ENCODE measurements at places on chromosomes 6 and 20.

GRCh38 chr6:32436995-32437836, 2.5 kb upstream of the HLA-DRA start:
- DNase-seq, result no peak

GRCh38 chr6:170272341-170273065, 18.4 kb downstream of the DLL1 start:
- DNase-seq, result no peak

DNA sequence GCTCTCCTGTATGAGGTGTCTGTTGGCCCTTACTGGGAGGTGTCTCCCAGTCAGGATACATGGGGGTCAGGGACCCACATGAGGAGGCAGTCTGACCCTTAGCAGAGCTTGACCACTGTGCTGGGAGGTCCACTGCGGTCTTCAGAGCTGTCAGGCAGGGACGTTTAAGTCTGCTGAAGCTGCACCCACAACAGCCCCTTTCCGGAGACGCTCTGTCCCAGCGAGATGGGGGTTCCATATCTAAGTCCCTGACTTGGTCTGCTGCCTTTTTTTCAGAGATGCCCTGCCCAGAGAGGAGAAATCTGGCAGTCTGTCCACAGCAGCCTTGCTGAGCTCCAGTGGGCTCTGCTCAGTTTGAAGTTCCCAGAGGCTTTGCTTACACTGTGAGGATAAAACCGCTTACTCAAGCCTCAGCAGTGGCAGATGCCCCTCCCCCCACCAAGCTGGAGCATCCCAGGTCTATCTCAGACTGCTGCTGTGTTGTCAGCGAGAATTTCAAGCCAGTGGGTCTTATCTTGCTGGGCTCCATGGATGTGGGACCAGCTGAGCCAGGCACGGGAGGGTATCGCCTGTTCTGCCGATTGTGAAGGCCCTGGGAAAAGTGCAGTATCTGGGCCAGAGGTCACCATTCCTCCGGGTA, 36.3 kb upstream of the IBTK start:
- no peak for DNase-seq

GRCh38 chr6:167668019-167668753, 158.5 kb upstream of the AFDN start:
- no peak for DNase-seq

GRCh38 chr6:43171707-43172103, 636 bp downstream of the SRF start:
- peak; percentile 82 for DNase-seq

DNA sequence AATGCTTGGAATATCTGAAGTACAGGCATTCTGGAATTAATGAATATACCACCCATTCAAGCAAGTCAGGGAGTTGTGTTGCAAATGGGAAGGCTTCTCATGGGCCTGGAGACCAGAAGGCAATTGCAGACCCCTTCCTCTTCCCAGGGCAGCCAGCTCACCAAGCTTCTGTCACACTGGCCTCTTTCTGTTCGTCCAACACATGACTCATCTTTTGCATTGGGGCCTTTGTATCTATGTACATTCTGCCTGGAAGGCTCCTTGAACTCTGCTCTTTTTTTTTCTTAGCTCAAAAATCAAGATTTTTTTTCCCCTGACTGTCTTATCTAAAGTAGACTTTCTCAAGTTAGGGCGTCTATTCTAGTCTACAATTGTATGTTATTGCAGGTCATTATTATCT, 132.9 kb upstream of the MYLIP start:
- peak; percentile 29 for DNase-seq

- peak; percentile 88 for DNase-seq
Measured at GRCh38 chr6:42452171-42453030, 675 bp upstream of the TRERF1 start.

- DNase-seq, result no peak
Measured at GRCh38 chr6:121663292-121663810, 227.9 kb downstream of the GJA1 start.

DNA sequence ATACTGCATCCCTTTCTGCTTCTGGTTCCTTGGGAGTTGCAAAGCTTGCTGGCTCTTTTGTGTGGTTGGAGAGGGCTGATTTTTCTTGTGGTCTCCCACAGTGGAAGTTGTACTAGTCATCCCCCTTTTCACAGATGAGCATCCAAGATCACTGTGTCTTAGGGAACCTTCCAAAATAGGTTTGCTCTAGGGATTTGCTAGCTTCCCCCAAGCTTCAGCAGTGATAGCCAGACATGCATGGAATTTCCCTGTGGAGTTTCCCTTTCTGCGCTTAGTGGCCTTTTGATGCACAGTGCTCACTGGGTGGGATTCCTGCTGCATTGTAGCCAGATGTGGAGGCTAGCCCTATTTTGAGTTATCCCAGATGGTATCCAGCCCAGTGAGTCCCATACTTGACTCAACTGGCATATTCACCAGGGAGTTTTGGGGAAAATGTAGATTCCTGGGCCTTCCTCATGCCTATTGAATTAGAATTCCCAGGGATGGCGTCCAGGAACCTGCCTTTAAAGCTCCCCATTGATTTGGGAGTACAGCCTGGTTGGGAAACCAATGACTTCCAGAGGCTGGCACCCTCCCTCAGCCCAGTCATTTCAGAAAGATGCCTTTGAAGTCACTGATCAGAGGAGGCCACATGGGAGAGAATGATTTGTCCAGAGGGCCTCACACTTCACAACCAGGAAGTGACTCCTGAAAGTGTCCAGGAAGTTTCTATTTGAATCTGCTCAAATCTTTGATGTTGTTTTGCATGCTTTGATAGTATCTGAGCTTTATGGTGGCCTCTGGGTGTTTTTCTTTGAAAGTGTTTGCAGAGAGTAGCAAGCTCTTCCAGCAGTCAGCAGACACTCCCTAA, 25.9 kb downstream of the PPARD start:
- DNase-seq, result peak; percentile 78

DNA sequence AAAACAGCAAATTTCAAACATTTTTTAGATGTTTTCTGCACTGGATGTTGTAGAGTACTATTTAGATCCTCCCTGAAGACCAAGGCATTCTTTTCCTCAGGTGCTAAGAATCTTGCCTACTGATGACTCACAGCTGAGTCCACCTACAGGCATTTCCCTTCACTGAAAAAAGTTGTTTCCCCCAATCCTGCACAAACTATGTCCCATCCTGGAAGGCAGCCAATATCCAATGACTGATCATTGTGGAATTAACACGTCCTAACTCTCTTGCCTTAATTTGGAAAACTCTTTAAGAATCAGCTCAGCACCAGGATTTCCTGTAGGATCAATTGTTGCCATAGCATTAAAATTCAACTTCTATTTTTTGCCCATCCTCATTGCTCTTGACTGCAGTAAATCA, 268.4 kb upstream of the IRAK1BP1 start:
- no peak for DNase-seq

DNA sequence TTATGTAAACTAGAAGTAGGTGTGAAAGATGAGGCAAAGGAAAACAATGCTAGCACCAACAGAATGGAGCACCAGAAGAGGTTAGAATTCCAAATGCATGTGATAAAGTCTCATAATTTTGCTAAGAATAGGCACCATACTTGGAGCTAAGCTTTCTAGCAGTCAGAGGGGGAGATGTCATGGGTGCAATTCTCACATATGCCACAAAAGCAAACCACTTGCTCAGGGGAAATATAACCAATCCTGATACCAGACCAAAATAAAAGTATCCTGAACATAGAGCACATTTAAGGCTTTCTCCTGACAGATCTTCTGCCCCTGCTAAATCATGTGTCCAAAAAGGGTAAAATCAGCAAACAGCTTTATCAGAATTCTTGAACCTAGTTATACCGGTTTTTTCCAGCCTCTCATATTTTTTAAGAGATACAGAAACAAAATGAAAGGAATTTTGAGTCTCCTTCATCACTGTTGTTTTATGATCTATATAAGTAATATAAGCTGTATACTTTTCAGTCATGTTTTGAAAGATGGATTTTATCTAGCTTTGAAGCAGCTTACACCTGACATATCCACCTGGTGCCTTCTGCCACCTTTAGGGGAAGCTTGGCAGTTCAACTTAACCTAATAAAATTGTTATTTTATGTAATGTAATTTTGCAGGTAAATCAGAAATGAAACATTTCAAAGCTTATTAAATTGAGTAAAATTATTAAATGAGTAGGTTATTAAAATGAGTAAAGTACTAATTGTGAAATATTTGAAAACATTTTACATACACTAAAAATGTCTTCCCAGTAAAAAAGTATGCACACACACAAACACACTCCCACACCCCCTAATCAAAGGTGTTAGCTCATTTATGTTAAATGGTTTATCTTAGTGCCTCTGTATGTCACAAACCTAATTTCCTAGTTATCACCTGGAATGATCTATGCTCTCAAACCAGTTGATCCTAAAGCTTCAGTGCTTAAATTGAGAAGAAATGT, 2.8 kb downstream of the SPO11 start:
- no peak for DNase-seq

DNA sequence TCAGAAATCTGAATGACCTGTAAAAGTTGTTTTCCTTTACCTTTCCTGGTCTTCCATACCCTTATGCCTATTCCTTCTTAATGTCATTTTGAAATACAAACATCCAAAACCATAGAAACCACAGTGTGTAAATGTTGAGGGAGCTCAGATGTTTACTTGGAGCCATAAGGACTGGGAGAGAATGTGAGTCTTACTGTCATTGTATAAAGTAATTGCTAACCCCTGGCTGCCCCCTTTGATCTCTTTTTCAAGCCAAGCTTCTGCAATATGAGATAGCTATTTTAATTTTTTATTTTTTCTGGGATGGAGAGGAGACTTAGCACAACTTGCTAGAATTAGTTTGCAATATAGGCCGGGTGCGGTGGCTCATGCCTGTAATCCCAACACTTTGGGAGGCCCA, 124.4 kb upstream of the AKIRIN2 start:
- no peak for DNase-seq

GRCh38 chr20:57482796-57483195, 42.1 kb downstream of the CTCFL start:
- no peak for DNase-seq

DNA sequence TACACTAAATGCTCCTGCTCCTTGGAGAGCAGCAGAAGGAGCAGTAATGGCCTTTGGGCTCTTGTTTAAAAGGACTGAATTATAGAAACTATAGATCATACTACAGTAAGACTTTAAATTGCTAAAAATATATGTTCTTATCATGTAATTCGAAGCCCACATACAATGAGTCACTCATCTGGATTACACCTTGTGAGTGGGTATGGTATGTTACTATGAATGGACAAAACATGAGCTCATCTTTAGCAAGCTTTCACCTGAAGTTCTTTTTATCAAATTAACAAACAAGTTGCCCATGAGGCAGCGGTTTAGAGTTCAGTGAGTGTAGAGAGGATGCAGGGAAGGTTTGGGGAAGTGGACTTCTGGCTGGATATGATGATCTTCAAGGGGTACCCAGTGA, 114.4 kb upstream of the CCN2 start:
- no peak for DNase-seq

DNA sequence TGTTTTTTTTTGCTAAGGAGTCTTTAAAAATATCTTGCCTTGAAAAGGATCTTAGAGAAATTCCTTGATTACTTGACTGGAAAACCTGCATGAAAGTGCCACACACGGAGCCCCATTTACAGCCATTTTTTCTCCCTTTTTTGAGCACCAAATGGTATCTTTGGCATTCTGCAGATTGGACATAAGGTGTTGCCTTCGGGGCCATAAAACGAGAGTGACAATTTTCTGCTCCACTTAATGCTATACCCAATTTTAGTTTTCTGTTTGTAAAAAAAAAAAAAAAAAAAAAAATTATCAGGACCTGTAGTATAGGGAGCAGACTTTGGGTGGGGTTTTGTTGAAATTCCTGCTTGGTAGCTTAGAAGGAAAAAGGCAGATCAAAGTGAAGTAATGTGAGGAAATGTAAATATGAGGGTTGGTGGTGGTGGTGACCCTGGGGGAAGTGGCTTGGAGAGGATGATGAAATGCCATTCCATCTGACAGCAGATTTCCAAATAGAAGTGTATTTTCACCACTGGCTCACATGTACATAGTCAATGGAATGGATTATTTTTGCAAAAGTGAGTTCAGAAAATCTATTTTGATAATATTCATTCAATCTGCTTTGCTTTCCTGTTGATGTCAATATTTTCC, 212.1 kb upstream of the SOX4 start:
- DNase-seq, result no peak

GRCh38 chr6:138885156-138885819, 89.4 kb downstream of the ECT2L start:
- no peak for DNase-seq

- DNase-seq, result peak; percentile 34
Measured at GRCh38 chr6:118992186-118992795, 57.3 kb upstream of the MCM9 start.

DNA sequence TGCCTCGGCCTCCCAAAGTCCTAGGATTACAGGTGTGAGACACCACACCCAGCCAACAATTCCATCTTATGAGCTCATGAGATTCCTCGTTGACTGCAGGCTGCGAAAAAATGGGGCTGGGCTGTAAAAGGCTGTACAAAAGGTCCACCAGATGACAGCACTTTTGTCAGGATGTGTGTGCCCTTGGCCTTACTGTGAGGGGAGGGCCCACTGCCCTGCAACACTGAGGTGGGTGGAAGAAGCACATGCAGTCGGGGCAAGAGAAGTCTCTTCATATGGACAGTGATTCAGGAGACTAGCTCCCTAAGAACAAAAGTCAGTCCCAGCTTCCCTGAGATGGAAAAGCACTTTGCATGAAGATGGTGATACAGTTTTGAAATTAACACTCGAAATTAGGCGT, 50.5 kb downstream of the KCTD20 start:
- DNase-seq, result no peak

GRCh38 chr6:56764081-56764566, 121.4 kb upstream of the DST start:
- no peak for DNase-seq

GRCh38 chr6:39231521-39232243, 2.4 kb upstream of the KCNK5 start:
- peak; percentile 48 for DNase-seq

Data from activated CD4-positive, alpha-beta T cell treated with anti-CD3 and anti-CD28 coated beads, Interleukin-2, amount 10 ng/mL, durations not matched to agents 24 days and 14 days (primary cell).